ENCODE measurements at places on chromosomes 4 and X.

GRCh38 chr4:151627491-151627890 lies 133.3 kb downstream of the GATB start:
- no peak for DNase-seq

DNA sequence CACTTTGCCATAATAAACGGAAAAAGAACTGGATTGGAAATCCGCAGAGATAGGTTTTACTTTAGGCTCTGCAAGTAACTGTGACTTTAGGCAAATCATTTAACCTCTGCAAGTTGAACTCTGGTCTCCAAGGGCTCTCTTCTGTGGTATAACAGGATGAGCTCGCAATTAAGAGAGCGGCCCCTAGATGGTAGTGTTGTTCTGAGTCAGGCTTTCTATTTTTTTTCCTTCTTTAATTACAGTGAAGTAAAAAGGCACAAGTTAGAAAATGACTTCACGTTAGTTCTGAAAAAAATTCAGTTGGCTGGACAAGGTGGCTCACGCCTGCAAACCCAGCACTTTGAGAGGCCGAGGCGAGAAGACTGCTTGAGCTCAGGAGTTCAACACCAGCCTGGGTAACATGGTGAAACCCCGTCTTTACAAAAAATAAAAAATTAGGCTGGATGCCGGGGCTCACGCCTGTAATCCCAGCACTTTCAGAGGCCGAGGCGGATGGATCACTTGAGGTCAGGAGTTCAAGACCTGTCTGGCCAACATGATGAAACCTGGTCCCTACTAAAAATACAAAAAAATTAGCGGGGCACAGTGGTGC lies 18.0 kb downstream of the RPS3A start:
- no peak for DNase-seq

- peak; percentile 15 for DNase-seq
Measured at GRCh38 chr4:54937501-54937900, 187.9 kb downstream of the KDR start.

DNA sequence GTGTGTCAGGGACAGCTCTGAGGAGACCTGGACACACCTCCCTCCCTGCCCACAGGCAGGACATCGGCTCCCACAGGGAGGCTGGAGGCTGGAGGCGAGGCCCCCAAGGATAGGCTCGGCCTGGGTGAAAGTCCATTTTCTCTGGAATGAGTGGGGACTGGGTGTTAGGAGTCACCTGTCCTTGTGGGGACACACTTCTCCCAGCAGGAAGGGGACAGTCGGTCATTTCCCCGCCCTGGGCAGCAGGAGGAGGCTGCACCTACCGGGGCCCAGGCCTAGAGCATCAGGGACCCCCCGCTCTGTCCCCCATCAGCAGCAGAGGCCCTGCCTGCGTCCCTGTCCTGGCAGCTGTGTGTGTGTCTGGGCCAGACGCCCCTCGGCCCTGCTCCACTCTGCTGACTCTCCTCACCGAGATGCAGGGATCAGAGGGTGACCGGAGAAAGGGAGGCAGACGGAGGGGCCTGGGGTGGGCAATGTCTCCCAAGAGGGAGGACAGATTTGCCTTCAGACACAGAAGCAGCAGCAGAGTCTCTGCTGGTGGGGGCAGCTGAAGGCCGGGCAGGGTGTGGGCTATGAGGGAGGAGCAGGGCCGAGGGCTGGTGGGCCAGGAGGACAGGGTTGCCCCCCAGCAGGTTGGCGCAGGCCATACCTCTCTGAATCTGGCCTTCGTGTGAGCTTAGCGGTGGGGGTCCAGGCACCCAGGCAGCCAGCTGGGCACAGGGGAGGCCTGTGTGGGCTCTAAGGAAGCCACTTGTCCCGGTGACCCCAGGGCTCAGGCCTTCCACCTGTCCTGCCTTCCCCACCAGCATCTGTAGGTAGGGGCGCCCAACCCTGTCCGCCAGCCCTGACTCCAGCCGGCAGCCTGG lies 125.7 kb upstream of the NKX1-1 start:
- no peak for DNase-seq

- DNase-seq, result no peak
Measured at GRCh38 chr4:147761218-147761883, 29.5 kb downstream of the ARHGAP10 start.

DNA sequence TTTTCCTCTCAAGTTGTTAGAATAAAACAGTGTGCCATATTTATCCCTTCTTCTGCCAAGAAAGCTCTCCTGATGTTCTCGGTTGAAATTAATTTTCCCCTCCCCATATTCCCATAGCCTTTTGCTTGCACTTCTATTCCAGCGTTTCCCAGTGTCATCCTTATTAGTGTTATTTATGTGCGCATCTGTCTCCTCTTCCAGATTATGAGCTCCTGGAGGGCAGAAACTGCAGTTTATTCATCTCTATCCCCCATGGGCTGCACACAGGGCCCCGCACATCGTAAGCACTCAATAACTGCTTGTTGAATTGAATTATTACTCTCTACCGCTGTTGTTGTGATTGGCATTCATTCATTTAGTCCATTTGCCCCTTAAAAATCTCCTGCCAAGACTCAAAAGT lies 149.4 kb downstream of the SOX3 start:
- no peak for DNase-seq

- DNase-seq, result no peak
Measured at GRCh38 chr4:8205241-8205707, 6.2 kb downstream of the SH3TC1 start.

- DNase-seq, result no peak
Measured at GRCh38 chr4:32909736-32910135, 2189.6 kb downstream of the PCDH7 start.

- no peak for DNase-seq
Measured at GRCh38 chrX:68363984-68364383, 69.3 kb downstream of the OPHN1 start.

DNA sequence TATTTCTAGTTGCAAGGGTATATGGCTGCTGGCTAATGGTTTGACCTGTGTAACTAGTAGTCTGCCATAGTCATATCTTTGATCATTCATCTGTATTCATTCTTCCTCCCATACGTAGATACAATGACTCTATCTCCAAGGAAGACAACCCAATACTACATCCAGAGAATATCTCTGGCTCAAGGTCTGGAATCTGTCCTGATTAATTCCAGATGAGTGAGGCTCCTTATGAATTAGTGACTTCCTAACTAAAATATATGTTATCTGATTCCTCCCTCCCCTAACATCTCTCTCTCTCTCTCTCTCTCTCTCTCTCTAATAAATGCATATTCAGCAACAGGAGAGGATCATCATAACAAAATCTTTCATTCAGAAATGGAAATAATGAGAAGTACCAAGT lies 641.5 kb downstream of the FAT4 start:
- DNase-seq, result no peak

DNA sequence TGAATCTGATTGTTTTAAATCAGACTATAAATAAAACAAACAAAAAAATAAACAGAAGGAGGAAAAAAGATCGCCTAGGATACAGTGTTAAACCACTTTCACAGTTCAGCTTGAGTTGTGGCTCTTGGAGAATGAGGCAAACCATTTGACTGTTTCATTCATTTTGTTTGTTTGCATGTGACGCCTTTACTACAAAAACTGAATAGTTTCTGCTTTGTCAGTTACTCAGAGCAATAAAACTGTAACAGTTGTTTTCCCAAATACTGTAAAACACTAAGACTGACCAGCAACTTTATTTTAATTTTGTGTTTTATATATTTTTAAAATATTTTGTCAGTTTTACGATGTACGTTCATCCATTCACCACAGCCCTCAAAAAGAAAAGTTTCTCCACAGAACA lies 214.5 kb downstream of the FBXW7 start:
- no peak for DNase-seq

DNA sequence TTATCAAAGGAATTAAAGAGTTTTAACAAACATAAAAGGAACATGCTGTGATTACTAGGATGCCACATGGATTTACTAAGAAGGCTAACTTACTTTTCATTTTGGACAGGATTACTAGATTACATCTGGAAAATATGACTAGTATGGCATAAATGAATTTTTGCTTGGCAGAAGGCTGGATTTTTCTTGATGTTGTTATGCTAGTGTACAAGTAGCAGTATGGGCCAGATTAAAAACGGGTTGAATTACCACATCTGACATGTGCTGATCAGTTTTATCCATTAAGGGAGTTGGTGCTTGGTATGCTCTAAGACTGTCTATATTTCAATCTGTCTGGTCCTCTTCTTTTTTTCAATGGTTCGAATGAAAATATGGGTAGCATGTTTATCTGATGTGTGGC lies 70.5 kb downstream of the JADE1 start:
- no peak for DNase-seq

DNA sequence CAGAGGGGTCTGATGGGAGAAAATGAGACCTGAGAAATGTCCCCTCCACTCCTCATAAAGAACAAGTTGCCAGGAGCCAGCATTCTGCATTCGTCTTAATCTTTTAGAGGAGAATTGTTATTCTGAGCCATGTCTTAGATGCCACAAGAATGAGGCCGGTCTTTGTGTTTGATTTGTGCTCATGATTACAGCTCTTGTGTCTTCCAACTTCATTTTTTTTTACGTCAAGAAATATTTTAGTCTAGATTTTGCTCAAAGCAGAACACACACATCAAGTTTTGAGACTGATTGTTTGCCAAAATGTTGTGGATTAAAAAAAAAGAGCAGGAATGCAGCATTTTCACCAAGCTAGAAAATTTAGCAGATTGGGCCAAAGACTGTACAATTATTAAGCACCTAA lies 130.6 kb upstream of the PITX2 start:
- no peak for DNase-seq

- no peak for DNase-seq
Measured at GRCh38 chrX:155959018-155959587, 38.4 kb upstream of the IL9R start.

DNA sequence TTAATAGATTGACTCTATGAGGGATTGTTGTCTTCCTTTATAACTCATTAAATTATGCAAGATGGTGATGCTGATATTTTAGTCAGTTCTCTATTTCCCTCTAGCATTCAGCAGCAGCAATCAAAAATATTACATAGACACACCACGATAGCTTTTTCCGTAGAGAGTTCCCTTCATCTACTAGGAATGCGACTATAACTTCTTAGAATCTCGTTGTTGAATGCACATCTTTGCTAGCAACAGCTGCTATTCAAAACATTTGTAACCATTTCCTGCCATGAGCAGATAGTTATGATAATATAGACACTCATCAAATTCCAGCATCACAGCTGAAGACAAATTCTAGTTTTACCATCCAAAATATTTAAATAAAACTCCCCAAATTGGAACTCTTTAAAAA lies 147.4 kb upstream of the FGF13 start:
- DNase-seq, result no peak

GRCh38 chrX:132023896-132024386 lies 839 bp downstream of the STK26 start:
- no peak for DNase-seq

Measured in KG1 (cell line).